ENCODE measurements at places on chromosomes 7 and 10.
A peak's percentile ranks its signal among the peaks of the same experiment; 100 is the strongest.

DNA sequence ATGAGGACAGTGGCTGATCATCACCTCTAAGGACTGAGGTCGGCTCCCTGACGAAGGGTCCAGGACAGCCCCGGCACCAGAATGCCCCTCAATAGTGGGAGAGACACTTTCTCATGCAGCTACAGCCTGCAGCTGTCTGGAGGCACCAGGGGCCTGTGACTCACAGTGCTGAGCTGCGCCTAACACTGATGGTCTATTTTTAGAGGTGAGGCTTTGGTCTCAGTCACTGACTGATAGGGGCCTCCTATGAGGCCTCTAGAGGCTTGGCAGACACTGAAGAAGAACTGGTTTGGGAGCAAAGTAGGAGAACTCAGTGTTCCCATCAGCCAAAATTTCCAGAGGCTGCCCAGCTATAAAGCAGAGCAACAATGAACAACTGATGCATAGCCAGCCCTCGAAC lies 130.1 kb downstream of the COBL start:
- DNase-seq: no peak

DNA sequence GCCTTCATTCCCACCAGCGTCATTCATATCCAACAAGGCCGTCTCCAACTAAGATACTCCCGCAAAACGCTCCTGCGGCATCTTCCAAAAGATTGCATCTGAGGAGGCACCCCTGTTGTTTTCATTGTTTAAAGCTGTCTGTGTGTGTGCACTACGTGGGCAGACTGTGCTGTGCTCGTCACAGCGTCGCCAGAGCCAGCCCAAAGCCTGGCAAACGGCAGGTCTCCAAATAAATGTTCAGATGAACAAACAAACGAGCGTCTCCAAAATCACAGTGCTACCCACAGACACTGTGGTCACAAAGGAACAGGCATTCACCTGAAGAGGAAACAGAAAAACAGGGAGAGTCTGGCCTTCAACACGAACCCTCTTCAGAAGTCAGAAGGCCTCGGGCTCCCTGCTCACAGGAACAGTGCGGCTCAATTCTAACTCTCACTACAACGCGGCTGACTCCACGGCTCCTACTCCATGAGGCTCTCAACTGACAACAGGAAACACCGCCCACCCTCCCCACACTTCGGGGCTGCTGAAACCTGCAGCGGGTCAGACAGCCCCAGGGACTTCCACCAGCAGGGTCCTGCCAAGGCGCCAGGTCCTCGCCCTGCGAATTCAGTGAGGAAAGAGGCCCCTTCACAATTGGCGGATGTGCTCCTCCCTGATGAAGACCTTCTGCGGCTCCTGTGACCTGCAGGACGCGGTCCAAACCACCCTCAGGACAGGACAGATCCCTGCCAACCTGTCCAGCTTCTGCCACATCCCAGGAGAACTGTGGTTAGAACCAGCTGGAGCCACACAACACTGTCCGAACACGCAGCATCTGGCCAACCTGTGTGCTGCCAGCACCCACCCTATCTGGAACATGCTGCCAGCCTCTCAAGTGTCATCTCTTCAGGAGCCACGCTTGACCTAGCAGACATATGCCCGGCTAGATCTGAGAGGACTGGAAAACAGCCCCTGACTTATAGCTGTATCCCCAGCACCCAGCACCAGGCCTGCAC lies 36.1 kb downstream of the MAD1L1 start:
- DNase-seq: no peak

GRCh38 chr7:7761340-7761973 lies 43.0 kb upstream of the RPA3 start:
- no peak for DNase-seq

GRCh38 chr7:29881724-29882123 lies 75.4 kb downstream of the WIPF3 start:
- DNase-seq: no peak

- no peak for DNase-seq
Observed at GRCh38 chr10:30827531-30828120, 198.1 kb upstream of the LYZL2 start.

- DNase-seq: no peak
Observed at GRCh38 chr10:124324451-124324850, 94.3 kb downstream of the OAT start.

DNA sequence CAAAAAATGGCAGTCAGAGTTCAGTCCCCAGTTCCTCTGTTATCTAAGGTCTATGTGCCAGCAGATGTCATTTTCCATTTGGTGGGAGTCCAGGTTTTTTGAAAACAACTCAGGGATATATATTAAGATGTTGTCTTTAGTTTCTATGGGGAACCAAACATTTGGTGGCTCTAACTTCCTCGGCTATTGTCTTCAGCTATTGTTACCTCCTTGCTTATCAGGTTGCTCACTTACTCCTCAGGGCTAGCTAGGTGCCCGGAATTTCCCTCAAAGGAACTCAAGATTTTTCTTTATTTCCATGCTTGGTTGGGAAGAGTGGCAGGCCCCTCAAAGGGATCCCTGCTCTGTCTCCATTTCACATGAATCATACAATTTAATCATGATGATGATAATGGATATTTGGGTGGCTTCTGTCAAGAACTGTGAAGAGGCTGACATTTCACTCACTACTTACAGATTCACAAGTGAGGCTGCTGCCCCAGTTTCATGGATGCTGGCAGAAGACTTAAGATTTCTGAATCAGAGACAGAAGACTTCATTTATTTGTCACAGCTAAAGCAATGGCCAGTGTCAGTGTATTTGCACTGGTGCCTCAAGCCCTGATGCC lies 182.8 kb downstream of the PKD1L1 start:
- DNase-seq: no peak

DNA sequence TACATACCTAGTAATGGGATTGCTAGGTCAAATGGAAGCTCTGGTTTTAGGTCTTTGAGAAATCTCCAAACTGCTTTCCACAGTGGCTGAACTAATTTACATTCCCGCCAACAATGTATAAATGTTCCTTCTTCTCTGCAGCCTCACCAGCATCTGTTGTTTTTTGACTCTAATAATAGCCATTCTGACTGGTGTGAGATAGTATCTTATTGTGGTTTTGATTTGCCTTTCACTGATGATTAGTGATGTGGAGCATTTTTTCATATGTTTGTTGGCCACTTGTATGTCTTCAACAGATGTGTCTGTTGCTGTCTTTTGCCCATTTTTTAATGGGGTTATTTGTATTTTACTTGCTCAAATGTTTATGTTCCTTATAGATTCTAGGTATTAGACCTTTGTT lies 675.5 kb downstream of the SUGCT start:
- no peak for DNase-seq

DNA sequence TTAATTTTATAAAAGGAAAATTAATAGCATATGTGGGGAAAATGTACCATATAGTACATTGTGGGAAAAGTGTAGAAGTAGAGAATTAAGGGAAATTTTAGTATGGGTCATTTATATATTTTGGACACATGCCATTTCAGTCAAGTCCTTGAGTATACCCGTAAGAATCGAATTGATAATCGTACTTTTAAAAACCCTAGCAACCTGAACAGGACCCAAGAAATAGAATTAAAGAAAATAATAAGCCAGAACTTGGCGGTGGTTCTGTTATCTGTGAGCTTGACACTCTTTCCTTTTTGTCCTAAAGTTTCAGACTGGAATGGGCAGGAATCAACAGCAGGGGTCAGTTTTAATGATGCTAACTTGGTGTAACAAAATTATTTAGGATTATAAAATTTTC lies 221.0 kb downstream of the CDK14 start:
- DNase-seq: no peak

GRCh38 chr7:13179775-13180523 lies 492.5 kb downstream of the ARL4A start:
- no peak for DNase-seq

DNA sequence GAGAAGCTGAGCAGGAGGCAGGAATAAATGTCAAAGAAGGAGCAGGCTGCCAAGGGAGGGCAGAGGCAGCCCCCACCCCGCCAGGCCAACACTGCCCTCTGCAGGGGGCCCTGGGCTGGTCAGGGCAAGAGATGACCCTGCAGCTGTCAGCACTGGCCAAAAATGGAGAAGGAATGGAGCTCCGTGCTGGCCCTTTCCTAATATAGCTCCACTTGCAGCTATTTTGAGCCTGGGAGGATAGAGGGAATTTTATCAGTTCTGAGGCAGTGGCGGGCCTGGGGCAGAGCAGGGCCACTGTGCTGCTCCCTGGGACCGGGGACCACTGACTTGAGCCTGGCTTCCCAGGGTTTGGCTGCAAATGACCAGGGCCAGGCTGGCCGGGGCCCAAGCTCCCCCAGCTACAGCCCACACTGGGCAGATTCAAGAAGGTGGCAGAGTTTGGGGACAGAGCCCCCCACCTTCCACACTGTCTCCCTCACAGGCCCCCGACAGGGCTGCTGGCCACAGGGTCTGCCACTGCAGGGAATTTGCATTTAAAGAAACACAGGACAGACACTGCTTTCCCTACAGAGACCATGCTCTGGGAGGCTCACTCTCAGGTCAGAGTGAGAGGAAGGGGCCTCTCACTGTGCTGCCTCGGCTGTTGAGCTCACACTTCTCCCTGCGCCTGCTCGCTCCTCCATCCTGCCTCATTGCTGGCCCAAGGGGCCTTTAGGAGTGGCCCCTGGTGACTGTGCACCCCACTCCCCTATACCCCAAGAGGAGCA lies 16.2 kb downstream of the LDB3 start:
- no peak for DNase-seq

- DNase-seq: no peak
Observed at GRCh38 chr7:138223402-138223879, 147.2 kb downstream of the AKR1D1 start.

DNA sequence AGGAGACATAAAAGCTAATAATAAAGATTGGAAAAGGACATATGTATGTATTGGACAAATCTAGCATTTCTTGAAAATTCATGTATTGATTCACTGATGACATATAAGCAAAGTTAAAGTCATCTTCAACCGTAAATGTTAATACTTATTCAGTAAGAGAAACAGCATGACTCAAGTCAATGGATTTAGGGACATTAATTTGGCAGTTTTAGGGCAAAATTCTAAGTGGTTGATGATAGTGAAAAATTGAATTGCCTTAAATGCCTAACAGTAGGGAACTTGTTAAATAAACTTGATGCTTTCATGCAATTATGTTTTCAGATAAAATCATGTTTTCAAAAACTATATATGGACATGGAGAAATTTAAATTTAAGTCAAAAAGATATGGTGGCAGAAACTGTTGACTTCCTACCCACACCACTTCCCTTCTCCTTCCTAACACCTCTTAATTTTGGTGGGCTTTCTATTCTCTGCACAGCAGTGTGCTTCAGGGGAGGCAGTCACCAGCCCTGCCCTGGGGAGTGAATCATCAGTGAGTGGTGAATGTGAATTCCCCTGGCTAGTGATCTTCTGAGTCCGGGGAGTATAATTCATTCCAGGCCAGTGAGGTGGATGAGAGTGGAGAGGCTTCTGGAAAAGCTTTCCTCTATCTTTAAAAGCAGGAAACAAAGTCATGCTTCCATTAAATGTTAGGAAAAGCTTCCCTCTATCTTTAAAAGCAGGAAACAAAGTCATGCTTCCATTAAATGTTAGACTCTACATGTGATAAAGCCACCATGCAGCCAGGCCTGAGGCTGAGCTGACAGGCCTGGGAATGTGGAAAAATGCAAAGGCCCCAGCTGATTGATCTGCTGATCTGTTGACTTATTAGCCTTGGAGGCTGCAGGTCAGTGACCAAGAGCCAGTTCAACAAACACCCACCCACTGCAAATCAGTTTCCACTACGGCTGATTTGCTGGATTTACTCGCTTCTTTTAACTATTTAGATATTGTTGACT lies 25.2 kb upstream of the ITGB1 start:
- no peak for DNase-seq

DNA sequence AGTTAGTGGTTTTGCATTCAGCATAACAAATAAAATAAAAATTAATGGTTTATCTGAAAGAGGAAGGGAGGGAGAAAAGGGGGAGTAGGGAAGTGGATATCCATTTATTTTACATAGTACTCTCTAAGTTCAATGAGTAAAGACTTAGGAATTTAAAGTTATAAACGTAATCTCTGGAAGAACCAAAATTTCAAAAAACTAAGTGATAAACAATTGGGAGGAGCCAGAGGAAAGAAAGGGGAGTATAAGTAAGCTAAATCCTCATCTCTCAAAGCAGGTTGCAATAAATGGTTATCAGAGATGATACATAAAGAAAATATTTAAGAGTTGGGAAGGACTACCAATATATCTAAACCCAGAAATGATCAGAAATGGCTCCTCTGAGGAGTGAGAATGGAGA lies 46.4 kb downstream of the ANK3 start:
- DNase-seq: no peak

DNA sequence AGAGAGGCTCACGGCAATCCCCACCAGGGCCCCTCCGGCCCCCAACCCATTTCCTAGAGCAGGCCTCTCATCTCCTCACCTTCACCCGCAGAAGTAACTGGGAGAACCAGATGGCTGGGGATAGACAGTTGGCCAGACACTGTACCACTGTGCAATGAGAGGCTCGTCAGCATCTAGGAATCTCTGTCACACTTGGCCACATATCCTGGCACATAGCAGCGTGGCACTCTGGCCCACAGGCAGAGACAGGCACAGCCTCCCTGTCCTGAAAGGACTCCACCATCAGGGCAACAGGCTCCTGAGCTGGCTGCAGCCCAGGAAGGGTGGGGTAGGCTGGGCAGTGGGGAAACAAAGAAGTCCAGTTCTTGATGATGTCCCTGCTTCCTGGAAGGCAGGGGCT lies 45.8 kb downstream of the C10orf143 start:
- no peak for DNase-seq

- DNase-seq: no peak
Observed at GRCh38 chr7:31079126-31079823, 27.2 kb downstream of the ADCYAP1R1 start.

DNA sequence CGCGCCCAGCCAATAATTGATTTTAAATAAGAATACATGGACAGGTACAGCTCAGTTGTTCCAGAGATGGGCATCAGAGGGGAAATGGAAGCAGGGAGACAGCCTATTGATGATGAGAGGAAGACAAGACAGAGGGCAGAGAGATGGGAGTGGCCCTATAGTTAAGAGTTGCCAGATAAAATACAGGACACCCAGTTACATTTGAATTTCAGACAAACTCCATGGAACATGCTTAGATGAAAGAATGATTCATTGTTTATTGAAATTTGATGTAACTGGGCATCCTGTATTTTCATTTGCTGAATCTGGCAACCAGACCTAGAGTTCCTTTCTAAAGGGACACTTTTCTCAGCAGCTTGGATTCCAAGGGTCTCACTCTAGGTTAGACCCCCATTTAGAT lies 341.1 kb downstream of the FRMD4A start:
- DNase-seq: no peak

DNA sequence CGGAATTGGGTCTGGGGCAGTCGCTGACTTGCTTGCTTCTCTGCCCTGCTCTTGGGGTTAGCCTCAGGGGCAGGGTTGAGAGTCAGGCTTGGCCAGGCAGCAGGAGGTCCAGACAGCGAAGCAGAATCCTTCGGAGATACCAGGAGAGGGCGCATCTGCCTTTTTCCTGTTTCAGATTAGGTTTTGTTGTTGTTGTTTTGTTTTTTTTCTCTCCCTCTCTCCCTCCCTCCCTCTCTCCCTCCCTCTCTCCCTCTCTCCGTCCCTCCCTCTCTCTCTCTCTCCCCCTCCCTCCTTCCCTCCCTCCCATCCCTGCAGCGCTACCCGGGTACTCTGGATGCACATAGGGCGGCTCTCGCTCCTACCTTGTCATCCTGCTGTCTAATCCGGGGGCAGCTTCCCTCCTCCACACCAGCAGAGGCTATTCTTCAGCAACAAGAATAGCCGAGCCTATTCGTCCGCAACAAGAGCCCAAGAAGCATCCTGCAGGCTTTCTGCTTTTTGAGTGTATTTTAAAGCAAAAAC lies 758 bp upstream of the OPTN start:
- DNase-seq: peak; percentile 52

GRCh38 chr7:2331707-2332106 lies 17.5 kb upstream of the SNX8 start:
- no peak for DNase-seq

Data from activated T-cell treated with anti-CD3 and anti-CD28 coated beads, Interleukin-2, amount 50 U/mL, for 24 hours (primary cell).